Stimulated activated CD8-positive, alpha-beta memory T cell treated with anti-CD3 and anti-CD28 coated beads, Interleukin-2, amount 100 ng/mL, for 1 hour (primary cell): ENCODE measurements at places on chromosomes 5 and 9.

- DNase-seq, result no peak
These were observed 117.5 kb downstream of the ZNF608 start for GRCh38 chr5:124628721-124629596.

DNA sequence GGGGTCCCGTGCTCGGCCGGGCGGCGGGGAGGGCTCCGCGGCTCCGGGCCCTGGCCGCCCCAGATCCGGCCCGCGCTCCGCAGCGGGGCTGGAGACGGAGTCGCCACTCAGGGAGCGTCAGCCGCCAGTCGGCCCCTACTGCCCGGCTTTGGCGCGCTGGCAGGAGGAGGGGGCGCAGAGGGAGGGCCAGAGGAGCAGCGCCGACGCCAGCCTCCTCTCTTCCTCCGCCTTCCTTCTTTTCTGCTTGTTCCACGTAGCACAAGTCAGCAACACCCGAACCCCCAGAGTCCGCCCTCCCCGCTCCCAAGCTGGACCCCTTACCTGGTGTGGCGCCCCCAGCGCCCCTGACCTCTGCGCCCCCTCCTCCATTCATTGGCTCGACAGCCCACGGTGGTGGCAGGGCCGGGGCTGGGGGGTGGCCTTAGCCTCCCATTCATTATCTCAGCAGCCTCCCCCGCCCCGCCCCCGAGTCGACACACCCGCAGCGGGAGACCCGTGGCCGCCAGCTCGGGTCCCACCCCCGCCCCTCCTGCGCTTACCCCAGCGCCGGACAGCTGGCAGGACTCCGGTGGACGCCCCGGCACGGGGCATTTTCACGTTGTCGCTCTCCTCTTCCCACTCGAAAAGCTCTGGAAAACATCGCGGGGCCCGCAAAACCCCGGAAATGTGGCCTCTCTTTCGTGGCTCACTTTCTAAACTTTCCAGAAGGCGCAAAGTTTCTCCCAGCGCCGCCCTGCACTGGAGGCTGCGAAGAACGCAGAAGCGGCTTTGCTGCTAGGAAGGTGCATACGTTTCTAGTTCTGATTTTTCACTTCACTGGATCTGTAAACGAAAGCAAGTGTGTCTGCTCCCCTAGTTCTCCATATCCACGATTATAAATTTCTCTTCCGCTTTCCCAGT is at the start of gene LPAR1:
Gene LPAR1 (minus strand): TSS at position 140 of the 900 bp plus-strand sequence. CDS start 66,353 bp downstream, outside the sequence.
- no peak for DNase-seq

DNA sequence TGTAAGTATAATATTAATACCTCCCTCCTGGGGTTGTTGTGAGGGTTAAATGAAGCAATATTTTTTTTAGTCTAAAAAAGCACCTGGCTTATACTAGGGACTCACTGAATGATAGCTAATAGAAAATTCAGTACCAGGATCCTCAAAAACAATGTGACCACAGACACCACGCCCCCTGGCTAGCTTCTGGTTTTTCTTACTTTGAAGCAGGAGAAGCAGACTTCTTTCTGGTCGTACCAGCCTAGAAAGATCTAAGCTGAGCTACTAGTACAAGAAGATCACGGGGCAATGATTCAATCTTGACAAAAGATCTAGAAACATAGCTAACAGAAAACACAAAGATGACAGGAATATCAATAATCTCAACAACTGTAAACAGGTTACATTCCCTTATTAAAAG is 218.5 kb upstream of the SLC30A5 start:
- DNase-seq, result no peak

- DNase-seq, result no peak
These were observed 4.0 kb downstream of the TUT7 start for GRCh38 chr9:86350006-86350760.

GRCh38 chr5:133851521-133851920 is 116.9 kb downstream of the C5orf15 start:
- no peak for DNase-seq
